Activated gamma-delta T cell treated with Interleukin-2 at 50 U/mL for 16 hours (primary cell): ENCODE measurements at places on chromosomes 7 and 10.
A peak's percentile ranks its signal among the peaks of the same experiment; 100 is the strongest.

GRCh38 chr7:66055321-66055956, 20.2 kb upstream of the ASL start:
- DNase-seq, result no peak

DNA sequence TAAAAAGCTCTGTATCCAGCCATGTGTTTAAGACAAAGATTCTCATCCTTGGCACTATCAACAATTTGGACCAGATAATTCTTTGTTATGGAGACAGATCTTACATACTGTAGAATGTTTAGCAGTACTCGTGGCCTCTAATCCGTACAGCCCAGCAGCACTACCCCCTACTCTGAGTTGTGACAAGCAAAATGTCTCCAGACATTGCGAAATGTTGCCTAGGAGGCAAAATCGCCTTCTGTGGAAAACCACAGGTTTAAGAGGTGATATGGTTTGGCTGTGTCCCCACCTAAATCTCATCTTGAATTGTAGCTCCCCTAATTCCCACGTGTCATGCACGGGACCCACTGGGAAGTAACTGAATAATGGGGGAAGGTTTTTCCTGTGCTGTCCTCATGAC, 186.7 kb downstream of the CHCHD3 start:
- DNase-seq, result no peak

- DNase-seq, result no peak
These were observed 741 bp downstream of the PRAP1 start for GRCh38 chr10:133347710-133348517.

DNA sequence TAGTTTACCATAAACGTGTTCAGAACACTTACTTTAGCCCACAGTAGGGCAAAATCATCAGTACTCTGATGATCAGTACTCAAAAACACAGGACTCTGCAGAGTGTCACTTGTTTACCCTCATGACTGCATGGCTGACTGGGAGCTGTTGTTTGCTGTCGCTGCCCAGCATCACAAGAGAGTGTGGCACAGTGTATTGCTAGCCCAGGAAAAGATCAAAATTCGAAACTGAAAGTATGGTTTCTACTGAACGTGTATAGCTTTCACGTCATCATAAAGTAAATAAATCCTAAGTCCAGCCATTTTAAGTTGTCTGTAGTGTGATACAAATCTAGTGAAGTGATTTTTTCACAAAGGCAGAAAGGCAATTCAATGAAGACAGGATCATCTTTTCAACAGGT, 184.6 kb downstream of the RAMP3 start:
- DNase-seq, result no peak

- DNase-seq, result no peak
These were observed 9.9 kb downstream of the PIP4K2A start for GRCh38 chr10:22704471-22704911.

- no peak for DNase-seq
These were observed 39.1 kb downstream of the PODXL start for GRCh38 chr7:131517218-131517923.

GRCh38 chr7:111357691-111358090, 204.6 kb downstream of the IMMP2L start:
- no peak for DNase-seq

GRCh38 chr7:32001948-32002347, 68.3 kb downstream of the PDE1C start:
- DNase-seq, result no peak

DNA sequence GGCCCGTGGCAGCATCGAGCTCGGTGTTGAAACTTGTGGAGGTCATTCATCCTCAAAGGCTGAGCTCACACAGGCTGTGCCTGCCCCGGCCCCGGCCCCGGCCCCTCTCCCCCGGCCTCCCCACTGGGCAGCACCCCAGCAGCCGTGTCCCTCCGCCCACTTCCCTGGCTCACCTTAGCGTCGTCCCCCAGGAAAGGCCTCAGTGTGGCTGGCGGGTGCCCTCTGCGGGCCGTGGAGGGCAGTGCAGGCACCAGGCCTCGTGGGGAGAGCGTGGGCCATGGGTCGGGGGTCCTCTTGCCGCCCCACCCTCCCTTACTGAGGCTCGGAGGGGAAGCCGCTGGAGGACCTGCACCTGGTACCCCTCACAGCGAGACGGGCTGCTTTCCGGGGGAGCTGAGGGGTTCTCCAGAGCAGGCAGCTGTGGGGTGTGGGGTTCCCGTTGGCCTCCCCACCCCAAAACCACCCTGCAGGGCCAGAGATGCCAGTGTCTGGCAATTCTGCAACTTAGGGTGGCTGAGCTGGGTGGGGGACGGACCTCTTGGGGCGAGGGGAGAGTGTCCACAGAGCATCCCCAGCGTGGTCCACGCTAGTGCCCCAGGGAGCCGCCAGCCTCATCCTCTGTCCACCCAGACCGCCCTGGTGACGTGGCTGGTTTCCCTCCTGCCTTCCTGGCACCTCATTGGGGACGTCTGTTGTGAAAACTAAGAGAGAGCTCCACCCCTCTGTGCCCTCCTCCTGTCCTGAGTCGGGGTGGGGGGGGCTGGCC, 44.2 kb upstream of the DPYSL4 start:
- DNase-seq, result peak; percentile 34

GRCh38 chr10:51156926-51157325, 82.6 kb downstream of the PRKG1 start:
- DNase-seq, result no peak

DNA sequence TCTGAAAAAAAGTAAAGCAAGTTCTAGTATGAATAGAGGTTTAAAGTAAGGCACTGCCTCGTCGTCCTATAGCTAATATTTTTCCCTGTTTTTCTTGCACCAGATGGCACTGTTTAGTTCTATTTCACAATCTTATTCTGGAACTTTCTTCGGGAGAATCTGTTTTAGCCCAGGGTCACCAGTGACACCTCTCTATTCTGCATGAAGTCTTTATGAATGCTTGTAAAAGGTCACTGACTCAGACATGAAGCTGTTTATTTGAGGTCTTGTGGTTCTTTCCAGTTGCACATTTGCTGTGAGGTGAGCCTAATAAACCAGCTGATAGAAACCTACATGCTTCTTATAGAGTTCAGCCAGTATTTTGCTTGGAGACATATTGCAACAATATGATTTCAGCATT, 444.3 kb downstream of the AUTS2 start:
- DNase-seq, result no peak

- no peak for DNase-seq
These were observed 15.3 kb upstream of the TSGA13 start for GRCh38 chr7:130701650-130702049.

DNA sequence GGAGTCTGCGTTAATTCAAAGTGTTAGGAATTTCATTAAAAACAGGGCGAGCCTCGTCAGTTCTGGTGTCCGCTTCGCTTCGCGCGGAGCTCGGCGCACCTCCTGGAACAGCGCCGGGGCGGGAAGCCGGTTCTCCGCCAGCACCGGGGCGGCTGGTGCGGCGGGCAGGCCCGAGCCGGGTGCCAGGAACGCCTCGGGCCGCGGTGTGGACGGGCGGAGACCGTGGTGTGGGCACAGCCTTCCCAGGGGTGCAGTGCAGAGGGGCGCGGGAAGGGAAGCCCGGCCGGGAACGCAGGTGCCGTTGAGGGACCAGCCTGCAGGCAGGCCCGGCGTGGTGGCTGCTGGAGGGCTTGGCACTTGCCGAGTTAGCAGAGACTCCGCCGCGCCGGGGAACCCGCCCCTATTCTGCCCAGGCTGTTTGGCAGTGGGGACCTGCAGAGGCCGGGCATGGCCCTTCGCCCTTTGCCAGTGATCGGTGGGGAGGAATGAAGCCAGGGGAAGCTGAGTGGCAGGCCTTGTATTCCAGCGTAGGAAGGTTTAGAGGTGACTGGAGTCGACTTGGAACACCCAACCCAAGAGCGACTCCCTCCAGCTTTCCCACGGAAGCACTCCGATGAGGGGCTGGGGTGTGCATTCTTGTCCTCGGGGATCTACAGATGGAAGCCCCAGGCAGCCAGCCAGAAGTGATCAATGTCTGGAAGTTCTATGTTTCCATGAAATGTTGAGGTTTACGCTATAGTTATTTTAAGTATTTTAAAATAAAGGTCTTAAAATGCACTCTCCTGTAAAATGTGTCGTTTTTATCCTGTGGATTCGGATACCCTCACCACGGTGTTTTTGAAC, 945 bp upstream of the RHEB start:
- DNase-seq, result peak; percentile 21

GRCh38 chr10:124535731-124536495, 74.3 kb downstream of the LHPP start:
- DNase-seq, result no peak

DNA sequence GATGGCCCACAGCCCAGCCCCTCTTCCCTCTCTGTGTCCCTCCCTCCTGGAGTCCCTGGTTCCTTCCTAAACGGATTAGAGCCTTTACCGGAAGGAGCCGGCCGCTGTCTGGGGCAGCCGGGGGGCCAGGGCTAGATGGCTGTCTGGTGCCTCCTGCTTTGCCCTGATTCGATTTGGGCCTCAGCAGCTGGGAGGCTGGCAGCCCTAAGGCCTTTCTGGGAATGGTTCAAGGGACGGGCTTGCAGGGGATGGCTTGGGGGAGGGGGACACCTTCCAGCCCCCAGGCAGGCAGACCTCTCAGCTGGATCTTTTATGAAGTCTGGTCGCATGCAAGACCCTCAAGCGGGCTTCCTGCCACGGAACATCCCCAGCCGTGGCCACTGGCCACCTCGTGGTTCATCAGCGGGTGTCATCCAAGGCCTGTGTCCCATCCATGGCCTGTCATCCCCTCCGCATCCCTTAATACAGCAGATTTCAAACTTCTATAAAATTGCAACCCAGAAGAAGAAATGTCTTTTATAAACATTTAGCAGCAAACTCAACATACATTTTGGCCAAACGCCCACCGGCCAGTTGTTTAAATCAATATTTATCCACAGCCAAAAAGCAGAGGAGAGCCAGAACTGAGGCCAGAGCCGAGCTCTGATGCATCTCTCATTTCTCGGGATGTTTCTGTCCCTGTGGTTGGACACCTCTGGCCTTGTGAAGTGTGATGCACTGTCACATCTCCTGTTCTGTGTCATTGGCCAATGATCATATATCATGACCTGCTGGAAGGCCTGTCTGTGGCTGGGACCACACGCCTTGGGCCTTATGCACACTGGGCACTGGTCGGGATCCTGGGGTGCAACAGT, 52.0 kb downstream of the GTF2IRD1 start:
- DNase-seq, result no peak

- no peak for DNase-seq
These were observed 83.4 kb downstream of the LANCL2 start for GRCh38 chr7:55448526-55448925.

GRCh38 chr7:16462431-16462889, 3.1 kb downstream of the SOSTDC1 start:
- no peak for DNase-seq

GRCh38 chr7:132451161-132451560, 125.1 kb downstream of the PLXNA4 start:
- peak; percentile 52 for DNase-seq

- DNase-seq, result no peak
These were observed 174 bp downstream of the ADCY1 start for GRCh38 chr7:45574416-45574668.

DNA sequence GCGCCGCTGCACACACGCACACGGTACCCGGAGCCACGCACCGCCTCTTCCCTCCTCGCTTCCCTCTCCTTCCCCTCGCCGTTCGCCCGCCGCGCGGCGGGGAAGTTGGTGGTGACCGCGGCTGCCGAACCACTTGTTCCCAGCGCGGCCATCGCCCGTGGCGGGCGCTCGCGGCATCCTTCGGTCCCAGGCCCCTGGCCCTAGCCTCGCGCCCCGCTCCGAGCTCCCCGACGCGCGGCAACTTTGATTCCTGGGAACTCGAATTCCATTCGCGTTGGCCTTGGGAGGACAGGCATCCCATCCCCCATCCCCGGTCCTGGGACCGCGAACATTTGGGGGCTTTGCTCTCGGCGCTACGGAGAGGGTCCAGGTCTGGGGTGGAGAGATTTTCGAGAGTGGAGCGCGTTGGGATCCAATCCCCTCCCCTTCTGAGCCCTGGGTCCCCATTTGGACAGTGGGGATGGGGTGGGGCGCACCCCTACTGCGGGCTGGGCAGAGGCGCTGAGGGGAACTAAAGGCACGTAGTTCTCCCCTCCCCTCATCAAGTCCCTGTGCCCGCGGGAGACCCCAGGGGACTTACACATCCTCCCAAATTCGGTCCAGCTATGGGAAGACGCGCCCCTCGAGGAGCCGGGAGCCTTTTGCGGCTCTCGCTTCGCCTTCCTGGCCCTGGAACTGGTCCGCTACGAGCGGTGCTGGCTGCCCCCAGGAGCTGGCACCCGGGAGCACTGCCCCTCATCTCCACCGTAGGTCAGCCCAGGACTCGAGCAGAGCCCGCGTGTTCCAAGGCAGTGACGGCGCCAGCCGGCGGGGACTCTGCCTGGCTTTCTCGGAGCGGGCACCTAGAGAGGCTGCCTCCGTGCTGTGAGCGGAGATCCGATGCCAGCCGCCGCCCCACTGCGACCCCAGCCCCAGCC, 834 bp downstream of the CDH23 start:
- DNase-seq, result no peak

- DNase-seq, result no peak
These were observed 608.3 kb downstream of the MAGI2 start for GRCh38 chr7:78845155-78845554.

DNA sequence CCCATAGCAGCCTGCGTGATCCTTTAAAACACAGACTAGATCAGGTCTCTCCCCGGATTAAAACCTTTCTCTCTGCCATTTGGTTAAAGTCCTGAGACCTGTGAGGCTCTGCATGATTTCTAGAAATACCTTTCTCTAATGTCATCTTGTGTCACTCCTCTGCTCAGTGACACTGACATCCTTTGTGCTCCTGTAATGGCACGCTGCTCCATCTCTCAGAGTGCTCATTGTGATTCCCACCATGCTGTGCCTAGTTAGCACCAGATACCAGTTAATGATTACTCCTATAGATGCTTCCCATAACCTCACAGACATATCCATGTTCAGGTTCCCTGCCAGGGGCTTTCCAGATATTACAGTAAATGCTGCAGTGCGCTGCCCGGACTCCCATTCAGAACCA, 11.7 kb upstream of the OR9A2 start:
- DNase-seq, result no peak

- DNase-seq, result no peak
These were observed 9.4 kb upstream of the LRRC27 start for GRCh38 chr10:132322586-132323048.

DNA sequence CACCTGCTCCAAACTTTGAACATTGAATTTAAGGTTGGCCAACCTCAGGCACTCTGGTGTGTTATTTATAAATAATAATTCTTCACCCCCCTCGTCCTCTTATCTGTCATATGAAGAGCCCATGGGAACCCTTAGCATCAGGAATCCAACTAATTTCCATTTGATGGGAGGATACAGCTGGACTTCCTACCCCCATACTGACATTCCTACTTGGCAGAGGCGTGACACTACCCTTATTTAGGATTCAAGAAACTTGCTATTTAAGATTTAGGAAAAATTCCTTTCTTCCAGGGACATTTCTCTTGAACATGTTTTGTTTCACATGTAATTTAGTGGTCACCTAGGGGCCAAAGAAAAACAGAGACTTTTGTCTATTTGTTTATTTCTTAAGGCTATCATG, 171.9 kb upstream of the NRP1 start:
- DNase-seq, result no peak

DNA sequence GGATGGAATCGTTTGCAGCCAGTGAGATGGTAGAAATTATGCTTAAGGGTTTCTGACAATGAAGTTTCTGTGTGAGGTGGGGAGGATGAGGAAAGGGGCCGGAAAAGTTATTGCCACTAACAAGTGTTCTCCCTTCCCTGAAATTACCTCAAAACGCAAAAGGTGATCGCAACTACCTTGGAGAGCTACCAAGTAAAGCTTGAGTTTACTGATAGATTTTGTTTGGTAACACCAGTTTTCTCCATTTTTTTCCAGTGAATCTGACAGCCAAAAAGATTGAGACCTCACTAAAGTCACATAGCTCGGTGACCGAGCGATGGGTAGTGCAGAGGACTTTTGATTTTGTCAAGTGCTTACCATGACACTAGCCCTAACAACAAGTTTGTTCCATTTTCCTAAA, 1.6 kb downstream of the SUV39H2 start:
- DNase-seq, result no peak
